ENCODE measurements at places on chromosomes 4 and X.

DNA sequence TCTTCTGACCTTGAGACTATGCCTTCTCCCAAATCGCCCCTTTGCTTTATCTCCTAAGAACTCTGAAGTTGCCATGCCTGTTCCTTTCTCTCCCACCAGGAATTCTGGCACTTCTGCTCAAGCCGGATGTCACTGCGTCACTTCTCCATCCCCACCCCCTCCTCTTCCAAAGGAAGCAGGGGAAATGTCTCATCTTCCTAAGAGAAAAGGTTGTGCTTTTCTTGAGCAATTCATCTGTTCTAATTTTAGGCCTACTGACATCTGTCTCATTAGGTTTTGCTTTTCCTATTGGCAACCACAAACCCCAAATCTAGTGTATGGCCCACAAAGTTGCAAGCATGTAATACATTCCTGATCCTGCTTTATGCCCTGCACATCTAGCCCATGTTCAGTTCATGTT lies 163.1 kb upstream of the PLAC1 start:
- no peak for DNase-seq

- no peak for DNase-seq
Measured at GRCh38 chr4:111618908-111619307, 526.3 kb upstream of the FAM241A start.

- DNase-seq, result peak; percentile 3
Measured at GRCh38 chr4:55989766-55990165, 41.0 kb downstream of the CEP135 start.

- no peak for DNase-seq
Measured at GRCh38 chrX:147877726-147878125, 34.0 kb upstream of the FMR1 start.

DNA sequence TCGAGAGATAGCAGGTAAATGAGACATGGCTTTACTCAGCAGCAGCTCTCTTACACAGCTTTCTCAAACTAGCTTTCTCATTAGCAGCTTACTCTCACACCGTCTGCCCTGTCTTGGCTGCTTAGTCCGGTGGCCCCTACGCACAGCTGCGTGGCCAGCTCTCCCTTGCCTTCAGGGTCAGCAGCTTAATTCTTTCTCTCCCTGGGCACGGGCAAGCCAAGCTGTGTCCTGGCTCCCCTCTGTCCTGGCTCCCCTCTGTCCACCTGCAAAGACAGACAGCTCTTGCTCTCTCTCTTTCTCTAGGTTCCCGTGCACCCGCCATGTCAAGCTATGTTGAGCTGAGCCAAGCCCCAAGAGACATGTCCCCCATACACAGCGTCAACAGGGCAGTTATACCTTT lies 39.4 kb downstream of the ZNF185 start:
- no peak for DNase-seq

DNA sequence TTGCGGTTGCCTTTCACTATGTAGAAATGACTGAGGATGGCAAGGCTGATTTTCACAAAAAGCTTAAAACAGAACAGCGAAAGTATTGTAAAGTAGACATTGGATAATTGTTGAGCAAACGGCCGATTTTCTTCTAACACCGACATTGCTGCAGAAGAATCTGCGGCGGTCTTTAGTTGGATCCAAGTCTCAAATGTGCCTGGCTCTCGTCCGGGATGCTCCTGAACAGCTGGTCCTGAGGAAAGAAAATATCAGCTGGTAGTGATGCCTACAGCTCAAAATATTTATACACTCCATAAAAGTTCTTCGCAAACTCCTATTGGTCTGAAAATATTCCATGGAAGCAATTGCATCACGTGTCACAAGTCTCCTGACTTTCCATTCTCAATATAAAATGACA lies at the start of gene ASB5:
Gene ASB5, minus strand, starts transcription at position 260 of the 400 bp plus-strand sequence. Its CDS starts 114 bp downstream, at position 146.
- DNase-seq, result no peak

GRCh38 chrX:136768469-136769084 lies 12.2 kb downstream of the ARHGEF6 start:
- no peak for DNase-seq

DNA sequence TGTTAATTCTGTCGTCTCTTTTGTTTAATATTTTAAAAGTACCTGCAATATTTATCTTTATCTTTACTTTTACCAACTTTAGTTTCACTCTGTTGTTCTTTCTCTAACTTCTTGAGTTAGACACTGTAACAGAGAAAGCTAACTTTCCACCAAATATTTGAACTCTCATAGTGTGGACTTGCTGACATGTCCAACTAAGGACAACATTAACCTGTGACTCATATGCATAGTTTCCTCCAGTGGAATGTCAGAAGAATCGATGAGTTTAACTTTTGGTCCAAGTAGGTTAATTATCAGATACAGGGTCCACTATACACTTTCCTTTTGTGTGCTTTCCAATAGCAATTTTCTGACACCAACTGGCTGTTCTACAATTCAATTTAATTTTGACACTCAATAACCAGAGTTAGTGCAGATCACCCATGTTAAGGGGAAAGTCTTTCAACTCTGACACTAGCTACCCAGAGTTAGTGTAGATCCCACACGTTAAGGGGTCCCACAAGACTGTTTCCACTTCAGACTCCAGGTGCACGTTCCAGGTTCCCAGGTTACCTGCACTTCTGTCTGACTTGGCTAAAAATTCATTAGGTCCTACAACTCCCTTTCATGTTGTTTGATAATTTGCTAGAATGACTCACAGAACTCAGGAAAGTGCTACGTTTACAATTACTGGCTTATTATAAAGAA lies 559.0 kb upstream of the AMOT start:
- DNase-seq, result no peak

DNA sequence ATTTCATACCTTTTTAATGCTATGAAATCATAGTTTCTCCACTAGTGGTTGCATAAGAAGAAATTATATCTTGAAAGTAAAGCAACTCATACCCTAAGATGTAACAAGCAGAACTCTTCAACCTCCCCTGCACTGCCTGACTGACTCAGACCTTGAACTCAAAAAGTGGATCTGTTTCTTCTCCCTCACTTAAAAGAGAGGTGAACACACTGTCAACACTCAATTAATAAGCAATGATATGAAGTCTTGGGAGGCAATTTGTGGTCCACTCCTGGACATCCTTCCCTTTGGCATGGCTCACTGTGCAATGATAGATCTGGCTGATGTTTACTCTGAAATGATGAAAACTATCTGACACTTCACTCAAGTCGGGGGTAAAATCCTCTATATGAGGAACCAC lies 282.0 kb upstream of the DKK2 start:
- DNase-seq, result no peak

DNA sequence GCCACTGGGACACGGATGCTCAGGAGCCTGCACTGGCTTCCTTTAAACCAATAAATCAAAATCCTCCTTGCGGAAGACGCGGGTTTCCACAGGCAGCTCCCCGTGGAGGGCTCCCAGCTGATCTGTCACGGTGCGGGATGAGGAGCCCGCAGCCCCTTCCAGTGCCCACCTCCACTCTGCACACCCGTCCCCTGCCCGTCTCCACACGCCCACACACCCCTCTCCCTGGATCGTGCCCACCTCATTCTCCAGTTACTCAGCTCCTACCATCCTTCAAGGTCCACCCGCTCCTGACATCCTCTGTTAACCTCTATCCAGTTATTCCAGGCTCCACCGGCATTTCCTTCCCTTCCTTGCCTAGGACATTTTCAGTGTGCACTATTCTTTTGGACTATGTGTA lies 895.9 kb downstream of the TRIML1 start:
- DNase-seq, result no peak

GRCh38 chrX:74009041-74009440 lies 294.9 kb upstream of the ZCCHC13 start:
- no peak for DNase-seq

All from NCI-H526 treated with DMSO at 0.1 percent for 48 hours (cell line).